Stimulated activated CD4-positive, alpha-beta T cell treated with anti-CD3 and anti-CD28 coated beads, Interleukin-4, amount 100 ng/mL, for 24 hours (primary cell): ENCODE measurements at places on chromosomes 4 and X.

DNA sequence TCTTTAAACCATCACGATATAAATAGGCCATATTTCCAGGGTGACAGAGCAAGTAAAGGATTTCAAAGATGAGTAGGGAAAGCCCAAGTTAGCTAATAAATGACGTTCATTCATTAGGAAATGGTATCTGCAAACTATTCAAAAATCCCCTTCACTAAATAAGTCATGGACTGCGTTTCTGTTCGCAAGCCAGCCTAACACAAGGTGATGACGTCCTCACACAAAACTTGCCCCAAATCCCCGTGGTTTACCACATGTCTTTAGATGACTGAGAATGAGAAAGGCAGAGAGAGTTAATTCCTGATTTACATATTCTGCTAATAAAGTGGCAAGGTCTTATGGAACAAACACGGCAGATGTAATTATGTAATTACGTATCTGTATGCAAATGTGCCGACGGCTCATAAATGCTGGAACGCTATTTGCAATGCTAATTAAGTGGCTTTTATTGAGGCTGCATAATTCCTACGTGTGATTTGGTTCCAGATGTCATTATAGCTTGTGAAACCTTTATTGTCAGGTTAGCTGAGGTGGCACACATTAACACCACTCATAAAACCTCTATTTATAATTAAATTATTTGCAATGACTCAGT lies 437.7 kb upstream of the FRG1 start:
- no peak for DNase-seq

- DNase-seq = no peak
Measured at GRCh38 chrX:39821709-39822095, 276.1 kb downstream of the BCOR start.

DNA sequence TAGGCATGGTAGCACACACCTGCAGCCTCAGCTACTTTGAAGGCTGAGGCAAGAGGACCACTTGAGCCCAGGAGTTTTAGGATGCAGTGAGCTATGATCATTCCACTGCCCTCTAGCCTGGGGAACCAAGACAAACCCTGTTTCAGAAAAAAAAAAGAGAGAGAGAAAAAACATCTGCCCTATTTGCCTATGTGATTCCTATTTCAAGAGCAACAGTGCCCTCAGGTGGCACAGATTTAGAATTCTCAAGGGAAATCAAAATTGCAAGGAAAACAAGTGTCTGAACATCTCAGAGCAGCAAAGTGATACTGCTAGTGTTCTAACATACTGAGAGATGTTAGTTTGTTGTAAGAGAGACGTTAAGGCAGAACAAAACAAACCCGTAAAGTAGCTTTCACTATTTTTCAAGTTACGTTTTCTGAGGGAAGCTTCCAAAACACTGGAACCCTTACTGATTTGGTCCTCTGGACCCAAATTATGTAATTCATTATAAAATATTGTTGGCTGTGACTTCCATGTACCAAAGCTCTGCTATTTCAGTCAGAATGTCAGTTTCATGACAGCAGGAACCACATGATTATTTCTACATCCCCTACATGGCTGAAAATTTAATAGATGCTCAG lies 7.9 kb downstream of the BDH2 start:
- DNase-seq = peak; percentile 56

DNA sequence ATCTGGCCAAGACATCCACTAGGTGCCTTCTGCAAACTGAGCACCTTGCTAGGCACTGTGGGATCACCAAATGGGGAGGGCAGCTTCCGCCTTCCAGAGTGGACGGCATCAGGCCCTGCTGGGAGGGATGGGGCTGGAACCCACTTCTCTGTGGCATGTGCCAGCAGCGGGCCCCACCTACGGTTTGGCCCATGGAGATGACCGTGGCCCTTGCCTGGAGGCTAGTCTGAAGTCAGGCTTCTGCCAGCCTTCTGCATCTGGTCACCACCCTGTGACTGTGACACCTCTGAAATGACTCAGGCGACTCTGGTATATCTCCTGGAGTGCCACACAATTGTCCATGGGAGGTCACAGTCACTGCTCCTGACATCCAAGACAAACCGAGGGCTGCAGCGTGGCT lies 7.2 kb downstream of the SSR4 start:
- no peak for DNase-seq

DNA sequence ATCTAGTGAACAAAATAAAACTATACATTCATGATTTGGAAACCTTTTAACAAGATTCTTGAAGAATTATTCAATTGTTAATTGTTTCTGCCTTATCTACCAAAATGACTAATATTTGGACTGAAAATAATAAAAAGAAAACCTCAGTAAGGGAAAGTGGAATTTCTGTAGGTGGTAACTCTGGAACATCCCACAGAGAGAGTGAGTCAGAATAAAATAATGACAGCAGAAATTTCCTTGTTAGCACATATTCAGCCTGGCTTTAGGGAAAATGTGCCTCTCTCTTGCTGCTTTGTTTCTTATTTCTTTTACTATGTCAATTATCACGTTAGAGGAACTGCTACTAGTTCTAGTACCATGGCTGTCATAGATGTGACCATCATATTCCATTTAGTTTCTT lies 421.5 kb upstream of the GNPDA2 start:
- DNase-seq = no peak

DNA sequence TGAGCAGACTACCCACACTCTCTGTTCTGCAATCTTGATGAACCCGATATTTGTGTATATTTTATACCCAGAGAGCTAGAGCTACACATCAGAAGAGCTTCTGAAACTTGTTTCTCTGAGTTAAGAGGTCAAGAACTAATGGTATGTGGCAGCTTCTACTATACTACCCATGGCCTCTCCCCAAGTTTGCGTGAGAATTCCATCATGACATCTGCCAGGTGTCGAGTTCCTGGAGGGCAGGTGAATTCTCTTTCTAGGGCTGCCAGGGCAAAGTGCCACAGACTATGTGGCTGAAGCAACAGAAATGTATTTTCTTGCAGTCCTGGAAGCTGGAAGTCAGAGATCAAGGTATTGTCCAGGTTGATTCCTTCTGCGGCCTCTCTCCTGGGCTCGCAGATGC lies 4.4 kb downstream of the SORCS2 start:
- DNase-seq = no peak

- no peak for DNase-seq
Measured at GRCh38 chr4:26032630-26033317, 118.8 kb downstream of the SMIM20 start.

DNA sequence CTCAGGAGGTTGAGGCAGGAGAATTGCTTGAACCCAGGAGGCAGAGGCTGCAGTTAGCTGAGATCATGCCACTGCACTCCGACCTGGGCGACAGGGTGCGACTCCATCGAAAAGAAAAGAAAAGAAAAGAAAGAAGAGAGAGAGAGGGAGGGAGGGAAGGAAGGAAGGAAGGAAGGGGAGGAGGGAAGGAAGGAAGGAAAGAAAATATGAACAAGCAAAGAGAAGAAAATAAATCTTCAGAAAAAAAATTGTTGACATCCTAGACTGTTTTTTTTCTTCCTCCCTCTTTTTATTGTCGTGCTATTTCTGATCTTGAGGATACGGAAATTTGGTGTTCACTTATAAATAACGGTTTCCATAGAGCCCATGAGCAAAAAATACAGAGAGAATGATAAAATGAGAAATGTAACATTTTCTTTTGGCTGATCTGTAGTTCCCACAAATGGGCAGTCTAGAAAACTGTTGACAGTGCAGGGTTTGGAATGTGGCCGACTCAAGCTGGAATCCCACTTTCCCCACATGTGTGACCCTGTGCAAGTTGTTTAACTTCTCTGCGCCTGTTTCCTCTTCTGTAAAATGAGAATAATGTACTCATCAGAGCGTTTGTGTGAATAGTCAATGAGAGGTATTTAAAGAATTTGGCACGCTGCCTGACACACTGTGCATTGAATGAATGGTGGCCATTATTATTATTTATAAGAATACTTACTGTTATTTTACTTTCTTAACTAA lies 19.4 kb downstream of the SORBS2 start:
- no peak for DNase-seq

DNA sequence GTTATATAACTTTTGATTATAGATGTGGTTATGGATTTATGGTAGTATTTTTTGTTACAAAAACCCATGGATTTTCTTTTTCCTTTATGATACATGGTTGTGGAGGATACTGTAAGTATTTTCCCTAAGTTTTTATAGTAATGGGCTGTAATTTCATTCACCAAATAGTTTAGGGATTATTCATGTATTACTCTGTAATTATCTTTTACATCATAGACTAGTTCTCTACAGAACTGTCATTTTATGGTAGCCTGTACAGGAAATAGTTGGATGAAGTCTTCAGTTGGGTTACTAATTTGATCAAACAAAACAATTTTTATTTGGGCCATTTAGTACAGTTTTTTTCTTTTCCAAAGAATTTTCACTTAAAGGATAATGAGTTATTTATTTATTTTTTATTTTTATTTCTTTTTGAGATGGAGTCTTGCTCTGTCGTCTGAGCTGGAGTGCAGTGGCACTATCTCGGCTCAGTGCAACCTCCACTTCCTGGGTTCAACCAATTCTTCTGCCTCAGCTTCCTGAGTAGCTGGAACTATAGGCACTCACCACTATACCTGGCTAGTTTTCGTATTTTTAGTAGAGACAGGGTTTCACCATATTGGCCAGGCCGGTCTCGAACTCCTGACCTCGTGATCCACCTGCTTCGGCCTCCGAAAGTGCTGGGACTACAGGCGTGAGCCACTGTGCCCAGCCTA lies 42.1 kb downstream of the RBPJ start:
- DNase-seq = no peak

- no peak for DNase-seq
Measured at GRCh38 chr4:51907006-51907669, 64.2 kb downstream of the DCUN1D4 start.

DNA sequence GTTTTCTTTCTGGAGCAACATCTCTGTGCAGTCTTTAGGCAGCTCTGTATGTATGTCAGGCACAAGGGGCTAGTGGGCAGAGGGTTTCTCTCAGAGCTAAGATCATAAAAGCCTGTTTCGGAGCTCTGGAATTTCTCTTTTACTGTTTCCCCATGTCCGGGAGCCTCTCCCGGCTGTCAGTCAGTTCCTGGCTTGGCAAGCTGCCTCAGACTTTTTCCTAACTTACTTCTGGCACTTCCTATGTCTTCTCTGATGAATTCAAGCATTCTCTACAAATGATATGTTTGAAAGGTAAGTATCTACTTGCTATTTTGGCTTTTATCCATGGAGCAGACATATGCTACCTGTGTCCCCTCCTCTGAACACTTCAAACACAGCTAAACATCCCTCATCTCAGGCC lies 129.3 kb upstream of the PGRMC2 start:
- DNase-seq = no peak

DNA sequence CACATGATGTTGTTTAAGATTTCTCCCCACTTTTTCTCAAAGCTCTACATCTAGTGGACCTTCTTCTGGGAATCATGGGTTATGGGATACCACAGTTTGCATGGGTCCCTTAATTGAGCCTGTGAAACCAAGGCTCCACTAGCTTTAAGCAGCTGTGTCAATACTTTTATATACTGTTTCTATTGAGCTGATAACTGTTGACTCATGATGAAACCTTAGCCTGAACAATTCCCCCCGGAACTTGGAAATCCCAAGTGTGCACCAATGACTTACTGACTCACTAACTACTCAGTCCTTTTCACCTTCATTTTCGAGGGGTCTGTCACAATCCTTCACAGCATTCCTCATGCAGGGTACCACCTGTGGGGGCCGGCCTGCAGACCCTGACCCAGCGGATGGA lies 12.7 kb upstream of the SPIN4 start:
- no peak for DNase-seq

- no peak for DNase-seq
Measured at GRCh38 chrX:22300130-22300529, 27.4 kb downstream of the CBLL2 start.

DNA sequence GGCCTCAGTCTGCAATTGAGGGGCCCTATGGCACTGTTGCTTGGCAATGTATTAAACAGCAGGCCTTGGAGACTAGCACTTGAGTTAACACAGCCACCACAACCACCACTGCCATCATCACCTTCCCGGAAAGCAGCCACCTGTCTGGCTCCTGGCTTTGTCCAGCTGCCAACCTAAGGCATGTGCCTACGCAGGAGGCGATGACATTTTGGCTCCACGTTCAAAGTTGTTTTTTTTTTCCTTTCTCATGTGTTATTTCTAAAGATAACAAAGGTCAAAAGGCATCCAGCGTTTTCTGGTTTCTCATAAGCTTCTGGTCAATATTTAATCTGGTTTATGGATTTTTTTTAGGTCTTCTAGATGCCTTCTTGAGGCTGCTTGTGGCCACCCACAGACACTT lies 7.5 kb downstream of the CLDN2 start:
- DNase-seq = no peak

GRCh38 chr4:18973296-18973695 lies 951.7 kb upstream of the LCORL start:
- no peak for DNase-seq

GRCh38 chrX:125507119-125507518 lies 187.4 kb downstream of the TEX13C start:
- no peak for DNase-seq

- no peak for DNase-seq
Measured at GRCh38 chrX:23828881-23829280, 45.9 kb downstream of the SAT1 start.

DNA sequence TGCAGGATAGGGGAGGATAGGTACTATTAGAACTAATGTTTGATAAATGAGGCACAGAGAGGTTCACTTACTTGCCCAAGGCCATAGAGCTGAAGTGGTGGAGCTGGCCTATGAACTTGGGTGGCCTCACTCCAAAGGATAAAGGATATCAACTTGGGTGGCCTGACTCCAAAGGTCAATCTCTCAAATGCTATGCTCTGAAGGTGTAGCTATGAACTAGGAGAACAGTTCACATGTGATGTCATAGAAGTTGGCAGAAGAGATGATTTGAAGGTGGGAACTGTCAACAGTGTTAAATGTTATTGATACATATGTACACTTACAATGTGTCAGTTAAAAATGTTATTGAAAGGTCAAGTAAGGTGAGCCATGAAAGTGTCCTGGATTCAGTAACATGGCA lies 6.2 kb upstream of the CHST7 start:
- no peak for DNase-seq

- DNase-seq = no peak
Measured at GRCh38 chrX:9207142-9207541, 173.2 kb upstream of the FAM9B start.

DNA sequence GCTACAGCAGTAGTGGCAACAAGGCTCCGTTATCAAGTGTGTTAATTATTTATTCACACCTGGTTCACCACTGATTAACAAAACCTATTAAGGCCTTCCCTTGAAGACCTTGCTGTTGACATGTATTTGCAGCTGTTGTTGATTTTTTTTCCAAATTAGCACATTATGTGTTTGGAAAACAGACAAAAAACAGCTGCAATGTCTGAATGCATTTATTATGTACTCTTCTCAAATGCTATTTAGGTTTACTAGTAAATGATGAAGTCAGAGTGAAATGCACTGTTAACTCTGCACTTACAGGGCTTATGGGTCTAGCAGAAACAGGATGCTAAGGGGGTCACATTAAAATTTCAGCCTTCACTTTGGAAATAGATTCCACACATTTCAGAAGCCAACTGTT lies 99.5 kb upstream of the PCDH7 start:
- DNase-seq = no peak

- DNase-seq = no peak
Measured at GRCh38 chr4:6478546-6479220, 6.3 kb upstream of the PPP2R2C start.
